ENCODE measurements at places on chromosomes 1 and 21.

- no peak for DNase-seq
These were observed 456 bp downstream of the PTPN14 start for GRCh38 chr1:214550857-214551435.

DNA sequence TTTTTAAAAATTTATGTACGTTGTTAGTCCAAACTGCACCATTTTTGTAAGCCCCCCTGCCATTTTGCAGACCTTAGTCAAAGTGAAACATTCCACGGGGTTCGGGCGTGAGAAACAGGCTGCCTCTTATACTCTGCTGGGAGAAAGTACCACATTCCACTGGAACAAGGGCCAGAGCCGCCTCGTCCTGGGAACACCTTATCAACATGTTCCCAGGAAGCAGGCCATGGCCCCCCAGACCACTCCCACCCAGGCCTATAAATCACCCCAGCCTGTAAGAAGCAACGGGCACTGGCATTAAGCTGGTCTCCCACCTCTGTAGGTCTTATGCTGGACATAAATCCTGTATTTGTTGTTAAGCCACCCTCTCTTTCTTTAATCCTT lies 854 bp upstream of the ZRANB2 start:
- no peak for DNase-seq

DNA sequence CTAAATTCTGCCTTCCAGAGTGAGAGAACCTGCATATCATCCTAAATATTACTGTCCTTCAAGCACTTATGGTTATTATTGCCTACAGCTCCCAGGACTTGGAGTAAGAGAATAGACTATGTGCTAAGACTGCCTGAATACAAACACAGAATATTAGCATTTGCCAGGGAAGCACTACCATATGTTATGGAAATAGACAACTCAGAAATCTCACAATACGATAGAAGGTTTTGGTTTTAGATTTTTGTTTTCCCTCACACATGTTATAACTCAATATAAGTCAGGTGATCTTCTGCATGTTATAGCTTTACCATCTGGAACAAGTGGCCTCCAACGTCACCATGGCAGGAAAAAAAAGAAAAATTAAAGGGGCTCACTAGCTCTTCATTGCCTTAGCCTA lies 413.9 kb downstream of the LRRIQ3 start:
- no peak for DNase-seq

DNA sequence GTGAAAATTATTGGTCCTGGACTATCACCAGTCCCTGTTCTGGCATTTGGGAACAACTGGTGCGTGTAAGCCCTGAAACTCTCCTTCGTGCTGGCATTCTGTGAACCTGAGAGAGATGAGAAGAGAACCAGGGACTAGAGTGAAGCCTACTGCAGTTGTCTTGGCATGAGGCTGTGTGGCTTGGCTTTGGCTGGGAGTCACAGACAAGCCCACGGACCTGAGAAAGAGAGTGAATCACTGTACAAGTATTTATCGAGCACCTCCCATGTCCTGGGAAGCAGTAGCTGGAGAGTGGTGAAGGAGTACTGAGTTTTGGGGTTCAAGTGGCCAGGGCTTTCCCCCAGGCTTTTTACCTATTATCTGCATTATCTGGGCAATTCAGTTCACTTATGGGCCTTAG lies 63.3 kb downstream of the FGGY start:
- no peak for DNase-seq

DNA sequence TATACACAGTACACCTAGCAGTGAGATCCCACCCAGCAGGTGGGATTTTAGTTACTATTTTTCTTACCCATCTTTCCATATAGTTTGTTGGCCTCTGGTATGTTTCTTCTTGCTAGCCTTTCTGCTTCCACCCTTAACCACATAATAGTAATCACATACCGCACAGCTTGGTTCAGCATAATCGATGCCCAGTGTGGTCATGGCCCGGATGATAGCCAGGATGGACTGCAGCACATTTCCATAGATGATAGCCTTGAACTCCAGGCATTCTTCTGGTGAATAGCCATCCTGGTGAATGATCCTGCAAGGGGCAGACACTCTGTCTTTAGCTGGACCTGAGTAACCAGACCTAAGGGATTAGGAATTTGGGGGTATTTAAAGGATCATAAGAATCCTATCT lies 9.5 kb downstream of the GNAT2 start:
- DNase-seq = no peak

DNA sequence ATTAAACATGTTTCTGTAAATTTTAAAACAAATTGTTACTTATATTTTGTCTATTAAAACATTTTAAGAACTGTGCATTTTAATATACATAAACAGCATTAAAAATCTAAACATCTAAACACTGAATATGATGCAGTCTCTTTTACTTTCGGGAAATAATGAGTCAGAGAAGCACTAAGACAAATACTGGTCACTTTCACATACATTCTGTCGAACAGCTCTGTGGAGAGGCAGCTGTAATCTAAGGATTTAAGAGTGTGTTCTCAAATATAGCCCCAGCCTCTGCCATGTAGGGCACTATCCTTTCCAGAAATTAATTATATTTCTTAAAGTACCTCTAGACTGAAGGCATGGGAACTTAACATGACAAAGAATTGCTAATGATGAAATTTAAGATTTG lies 89.6 kb upstream of the PTGFR start:
- DNase-seq = no peak

DNA sequence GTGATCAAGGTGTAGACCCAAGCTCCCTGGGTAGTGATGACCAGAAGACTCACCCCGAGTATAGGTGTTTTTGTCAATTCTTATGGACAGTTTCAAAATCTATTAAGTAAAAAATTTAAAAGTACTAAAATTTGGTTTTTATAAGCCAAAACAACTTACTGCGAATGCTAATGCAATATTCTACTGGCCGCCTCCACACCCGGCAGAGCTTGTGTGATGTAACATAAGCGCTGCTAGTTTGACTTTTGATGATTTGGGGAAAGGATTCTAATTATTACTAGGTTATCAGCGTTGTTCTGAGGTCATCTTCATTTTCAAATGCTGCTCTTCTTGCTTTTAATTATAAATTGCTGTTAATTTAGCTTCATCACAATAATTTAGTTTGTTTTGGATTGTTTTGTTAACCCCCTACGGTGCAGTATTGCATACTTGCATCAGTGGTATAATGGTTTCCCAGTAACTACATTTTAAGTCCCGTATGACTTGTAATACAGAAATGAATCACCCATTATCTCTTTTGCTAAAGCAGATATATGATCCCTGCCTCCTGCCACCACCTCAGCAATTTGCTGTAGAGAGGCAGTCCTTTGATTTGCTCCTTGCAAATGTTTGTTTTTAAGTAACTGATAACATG lies 178.0 kb downstream of the SDCCAG8 start:
- DNase-seq = no peak

- no peak for DNase-seq
These were observed at the start of gene LRRN2 for GRCh38 chr1:204685236-204686006. LRRN2 (minus strand) TSS chr1:204685738; CDS start chr1:204619992, 65,746 bp downstream.

GRCh38 chr1:211676761-211677160 lies 1.3 kb upstream of the NEK2 start:
- DNase-seq = no peak

- no peak for DNase-seq
These were observed 7.4 kb downstream of the PIK3C2B start for GRCh38 chr1:204487256-204487615.

DNA sequence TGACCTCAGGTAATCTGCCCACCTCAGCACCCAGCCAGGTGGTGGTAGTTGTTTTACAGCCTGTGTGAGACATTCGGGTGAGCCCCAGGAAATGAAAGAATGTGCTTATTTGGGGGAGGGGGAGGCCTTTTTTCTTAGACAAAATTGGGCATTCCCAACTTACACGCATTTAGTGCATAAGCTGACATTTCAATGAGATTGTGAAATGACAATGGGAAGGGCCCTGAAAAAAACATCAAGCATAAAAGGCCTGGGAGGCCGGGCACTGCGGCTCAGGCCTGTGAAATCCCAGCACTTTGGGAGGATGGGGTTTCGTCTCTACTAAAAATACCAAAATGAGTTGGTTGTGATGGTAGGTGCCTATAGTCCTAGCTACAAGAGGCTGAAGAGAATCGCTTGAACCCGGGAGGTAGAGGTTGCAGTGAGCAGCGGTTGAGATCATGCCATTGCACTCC lies 5.0 kb downstream of the GAS5 start:
- DNase-seq = no peak

- no peak for DNase-seq
These were observed 96.4 kb upstream of the RAB3GAP2 start for GRCh38 chr1:220368352-220369265.

DNA sequence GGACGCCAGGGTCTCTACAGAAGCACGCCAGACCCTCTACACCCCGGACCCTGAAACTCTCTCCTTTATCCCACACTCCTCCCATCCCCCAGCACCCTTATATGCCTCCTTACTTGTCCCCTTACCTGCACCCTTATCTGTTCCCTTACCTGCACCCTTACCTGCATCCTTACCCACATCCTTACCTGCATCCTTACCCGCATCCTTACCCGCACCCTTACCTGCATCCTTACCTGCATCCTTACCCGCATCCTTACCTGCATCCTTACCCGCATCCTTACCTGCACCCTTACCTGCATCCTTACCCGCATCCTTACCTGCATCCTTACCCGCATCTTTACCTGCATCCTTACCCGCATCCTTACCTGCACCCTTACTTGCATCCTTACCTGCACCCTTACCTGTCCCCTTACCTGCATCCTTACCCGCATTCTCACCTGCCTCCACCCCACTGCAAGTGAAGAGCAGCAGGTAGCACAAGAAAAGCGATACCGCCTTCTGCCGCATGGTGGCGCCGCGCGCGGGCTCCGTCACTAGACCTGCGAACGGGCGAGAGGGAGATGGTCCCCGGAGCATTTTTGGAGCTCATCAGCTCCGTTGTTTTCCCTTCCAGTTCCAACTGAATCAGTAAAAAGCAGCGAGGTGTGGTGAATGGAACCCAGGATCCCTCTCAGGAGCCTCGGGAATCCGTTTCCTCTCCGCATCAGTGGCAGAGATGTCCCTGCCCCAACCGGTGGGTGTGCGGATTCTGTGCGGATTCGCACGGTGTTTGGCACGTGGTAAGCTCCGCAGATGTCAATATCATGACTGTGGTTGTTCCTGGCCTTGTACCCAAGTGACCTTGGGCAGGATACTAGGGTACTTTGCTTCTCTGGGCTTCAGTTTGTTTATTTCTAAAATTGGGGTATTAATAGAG lies 2.9 kb downstream of the IFI6 start:
- peak; percentile 66 for DNase-seq

DNA sequence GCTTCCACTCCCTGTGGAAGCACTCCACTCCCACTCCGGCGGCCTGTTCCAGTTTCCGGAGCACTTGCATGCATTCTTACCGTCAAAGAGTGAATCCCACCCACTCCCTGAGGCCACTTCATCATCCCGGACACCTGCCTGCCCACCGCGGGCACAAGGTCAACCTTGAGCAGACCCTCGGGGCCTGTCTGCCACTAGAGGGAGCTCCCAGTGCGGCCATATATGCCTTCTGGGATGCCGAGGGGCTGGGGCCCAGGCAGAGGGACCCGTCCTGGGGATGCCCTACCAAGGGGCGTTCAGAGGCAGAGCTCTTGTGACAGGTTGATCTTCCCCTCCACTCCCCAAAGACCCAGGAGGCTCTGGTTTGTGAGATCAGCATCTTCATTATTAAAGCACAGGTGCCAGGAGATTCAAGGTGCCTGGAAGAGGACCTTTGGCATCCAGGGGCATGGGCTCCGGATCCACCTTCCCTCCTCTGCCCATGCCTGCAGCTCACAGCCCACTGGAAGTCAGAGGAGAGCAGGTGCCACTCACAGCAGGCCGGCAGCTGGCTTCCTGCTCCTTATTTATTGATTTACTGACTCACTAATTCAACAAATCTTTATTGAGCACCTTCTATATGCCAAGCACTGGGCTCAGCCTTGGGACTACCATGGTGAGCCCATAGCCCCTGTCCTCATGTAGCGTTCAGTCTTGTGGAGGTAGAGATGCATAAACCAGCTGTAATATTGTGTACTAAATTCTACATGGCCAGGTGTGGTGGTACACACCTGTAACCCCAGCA lies 47.3 kb downstream of the UBIAD1 start:
- peak; percentile 11 for DNase-seq

- peak; percentile 41 for DNase-seq
These were observed 9.2 kb downstream of the S100A10 start for GRCh38 chr1:151984313-151984956.

DNA sequence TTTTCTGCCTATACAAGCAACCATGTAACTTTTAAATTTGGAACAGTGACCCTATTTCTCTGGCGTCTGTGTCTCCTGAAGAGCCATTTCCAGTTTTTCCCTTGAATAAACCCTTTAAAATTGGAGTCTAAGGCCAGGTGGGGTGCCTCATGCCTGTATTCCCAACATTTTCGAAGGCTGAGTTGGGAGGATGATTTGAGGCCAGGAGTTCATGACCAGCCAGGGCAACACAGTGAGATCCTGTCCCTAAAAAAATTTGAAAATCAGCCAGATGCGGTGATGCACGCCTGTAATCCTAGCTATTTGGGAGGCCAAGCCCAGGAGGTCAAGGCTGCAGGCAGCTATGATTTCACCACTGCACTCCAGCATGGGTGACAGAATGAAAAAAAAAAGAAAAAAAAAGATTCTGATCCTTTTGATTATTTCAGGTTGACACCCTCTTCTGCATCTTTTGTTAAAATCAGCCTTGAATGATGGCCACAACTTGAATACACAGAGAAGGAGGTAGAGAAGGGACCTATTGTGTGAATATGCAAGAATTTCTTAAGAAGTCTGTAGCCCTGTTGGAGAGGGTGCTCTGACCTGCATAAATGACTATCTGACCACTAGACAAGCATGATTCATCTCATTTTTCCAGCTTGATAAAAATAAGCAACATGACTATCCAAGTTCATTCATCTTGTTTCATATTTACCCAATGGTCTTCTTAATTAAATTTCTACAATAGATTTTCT lies 40.2 kb upstream of the PARP1 start:
- no peak for DNase-seq

GRCh38 chr1:74652711-74653139 lies 20.9 kb downstream of the ERICH3 start:
- no peak for DNase-seq
